Endothelial cell of umbilical vein (primary cell): ENCODE measurements at places on chromosomes 3 and 15.

- no peak for DNase-seq
Observed at GRCh38 chr3:178465260-178466180, 70.7 kb upstream of the KCNMB2 start.

- no peak for DNase-seq
Observed at GRCh38 chr15:40964634-40965033, 11.4 kb downstream of the CHAC1 start.

- no peak for DNase-seq
Observed at GRCh38 chr15:67544475-67544874, 2.0 kb downstream of the MAP2K5 start.

- no peak for DNase-seq
Observed at GRCh38 chr3:197958346-197958745, 1.7 kb upstream of the LMLN start.

DNA sequence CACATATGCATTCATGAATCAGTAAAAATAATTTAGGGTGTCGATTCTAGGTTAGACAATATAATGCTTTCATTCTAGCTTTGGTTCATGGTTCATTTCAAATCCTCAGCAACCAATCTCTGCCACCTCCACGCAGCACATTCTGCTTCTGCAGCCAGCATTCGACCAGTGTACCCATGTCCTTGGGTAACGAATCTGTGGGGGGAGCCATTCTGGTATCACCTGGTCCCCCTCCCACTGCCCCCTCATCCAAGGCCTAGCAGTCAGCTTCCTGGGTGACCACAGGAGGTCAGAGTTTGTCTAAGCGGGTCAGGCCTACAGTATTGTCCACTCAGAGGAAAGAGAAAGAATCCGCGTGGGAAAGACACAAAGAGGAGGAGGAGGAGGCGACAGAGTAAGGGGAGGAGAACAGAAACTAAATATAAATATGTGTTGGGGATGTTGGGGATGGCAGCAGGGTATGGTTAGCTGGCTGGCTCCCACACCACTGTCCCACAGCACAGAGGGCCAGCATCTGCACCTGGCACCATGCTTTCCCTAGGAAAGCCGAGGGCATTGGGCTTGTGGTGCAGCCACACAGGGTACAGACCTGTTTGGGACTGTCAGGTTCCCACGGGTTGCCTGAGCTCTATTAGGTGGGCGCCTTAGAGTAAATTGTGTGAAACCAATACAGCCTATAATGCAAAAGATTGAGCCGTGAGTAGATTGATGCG is 12.1 kb downstream of the PAK6 start:
- DNase-seq, result no peak

DNA sequence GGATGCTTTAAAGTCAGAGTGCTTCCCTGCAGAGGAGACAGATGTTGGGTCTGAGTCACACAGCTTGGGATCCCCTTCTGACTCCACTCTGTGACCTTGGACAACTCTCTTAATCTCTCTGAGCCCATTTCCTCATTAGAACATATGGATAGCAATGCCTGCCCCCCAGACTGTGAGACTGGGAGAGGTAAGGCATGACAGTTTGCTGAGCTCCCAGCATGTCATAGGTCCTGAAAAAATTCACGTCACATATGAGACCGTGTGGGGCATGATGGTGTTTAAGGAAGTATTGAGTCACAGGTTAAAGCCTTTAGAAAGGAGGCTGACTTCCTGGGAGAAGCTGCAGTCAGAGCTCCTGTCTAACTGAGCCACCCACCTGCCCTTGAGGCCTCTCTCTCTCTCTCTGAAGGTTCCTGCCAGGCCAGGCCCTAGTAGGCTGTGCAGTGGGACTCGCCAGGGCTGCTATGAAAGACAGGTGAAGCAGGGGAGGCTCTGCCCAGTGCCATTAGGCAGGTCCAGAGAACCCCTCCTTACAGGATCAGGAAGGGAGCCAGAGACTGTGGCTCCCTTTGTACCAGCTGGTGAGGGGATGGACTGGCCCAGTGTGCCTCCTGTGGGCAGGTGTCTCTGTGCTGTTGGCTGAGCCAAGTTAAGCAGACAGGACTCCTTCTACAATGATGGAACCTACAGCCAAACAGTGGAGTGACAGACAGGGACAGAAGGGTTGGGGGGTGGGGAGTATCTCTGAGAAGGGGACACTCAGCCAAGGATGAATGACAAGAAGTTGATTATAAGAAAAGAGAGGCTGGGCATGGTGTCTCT is 19.5 kb upstream of the DOCK3 start:
- no peak for DNase-seq

GRCh38 chr3:171115667-171116066 is 89.1 kb upstream of the SLC2A2 start:
- no peak for DNase-seq

GRCh38 chr3:33312361-33312760 is 35.1 kb downstream of the FBXL2 start:
- peak; percentile 84 for DNase-seq
